Activated T-helper 1 cell treated with anti-CD3 and anti-CD28 coated beads, Interleukin-2, amount 50 U/mL, for 16 hours (primary cell): ENCODE measurements at places on chromosomes 16 and 17.

- DNase-seq, result no peak
These were observed 25.4 kb downstream of the ZFHX3 start for GRCh38 chr16:73022534-73022933.

DNA sequence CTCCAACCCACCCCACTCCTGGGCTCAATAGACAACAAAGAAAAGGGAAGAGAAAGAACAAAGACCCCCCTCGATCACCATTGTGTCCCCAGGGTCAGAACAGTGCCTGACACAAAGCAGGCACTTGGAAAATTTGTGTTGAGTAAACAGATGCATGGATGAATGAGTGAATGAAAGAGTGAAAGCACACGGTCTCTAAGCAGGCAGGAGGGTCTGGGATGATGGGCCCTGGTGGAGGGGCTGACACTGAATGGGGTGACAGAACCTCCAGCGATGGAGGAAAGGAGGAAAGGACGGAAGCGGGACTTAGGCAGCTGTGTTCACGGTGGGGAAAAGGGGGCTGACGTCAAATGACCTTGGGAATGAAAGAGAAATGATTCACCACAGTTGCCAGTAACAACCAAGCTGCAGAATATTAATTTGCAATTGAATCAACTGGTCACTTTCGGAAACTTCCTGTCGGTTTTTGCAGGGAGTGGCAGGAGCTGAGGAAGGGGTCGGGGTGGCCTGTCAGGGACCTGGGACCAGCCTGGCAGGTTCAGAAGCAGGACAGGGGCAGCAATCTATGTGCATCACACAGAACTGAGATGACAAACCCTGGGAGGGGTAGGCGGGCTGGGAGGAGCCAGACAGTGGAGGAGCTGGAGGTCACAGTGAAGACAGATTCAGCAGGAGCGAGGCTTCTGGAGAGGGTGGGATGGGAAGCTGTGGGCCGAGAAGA lies 6.7 kb upstream of the GAST start:
- no peak for DNase-seq

- DNase-seq, result no peak
These were observed 3.2 kb upstream of the EDC4 start for GRCh38 chr16:67869653-67870052.

DNA sequence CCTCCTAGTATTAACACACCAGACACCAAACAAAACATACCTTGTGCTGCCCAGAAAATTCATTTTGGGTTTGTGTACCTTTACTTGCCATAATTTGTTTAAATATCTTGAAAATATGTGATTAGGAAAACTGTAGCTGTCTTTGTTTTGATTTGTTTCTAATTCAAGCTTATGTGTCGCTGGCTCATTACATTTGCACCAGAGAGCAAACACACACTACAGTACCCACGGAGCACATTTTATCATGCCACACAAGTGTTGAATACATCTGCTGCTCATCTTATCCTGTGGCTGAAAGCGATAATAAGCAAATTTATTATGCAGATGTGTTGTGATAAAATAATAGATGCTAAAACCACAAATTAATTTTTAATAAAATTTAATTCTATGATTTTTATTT lies 63.1 kb downstream of the SPAG9 start:
- no peak for DNase-seq

DNA sequence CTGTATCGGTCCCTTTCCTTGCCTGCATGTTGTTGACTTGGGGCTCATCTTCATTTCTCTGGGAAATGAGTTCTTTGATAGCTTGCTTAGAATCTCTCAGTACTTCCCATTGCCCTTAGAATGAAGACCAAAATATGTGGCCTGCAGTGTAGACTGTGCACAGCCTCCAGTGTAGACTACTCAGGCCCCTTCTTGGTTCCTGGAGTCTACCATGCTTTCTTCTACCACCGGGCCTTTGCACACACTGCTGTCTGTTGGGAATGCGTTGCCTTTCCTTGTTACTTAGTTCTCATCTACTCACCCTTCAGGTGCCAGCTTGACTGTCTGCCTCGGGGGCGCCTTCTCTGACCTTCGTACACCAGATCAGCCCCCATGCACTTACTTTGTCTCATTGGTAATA lies 82.0 kb downstream of the ABCC1 start:
- DNase-seq, result no peak

DNA sequence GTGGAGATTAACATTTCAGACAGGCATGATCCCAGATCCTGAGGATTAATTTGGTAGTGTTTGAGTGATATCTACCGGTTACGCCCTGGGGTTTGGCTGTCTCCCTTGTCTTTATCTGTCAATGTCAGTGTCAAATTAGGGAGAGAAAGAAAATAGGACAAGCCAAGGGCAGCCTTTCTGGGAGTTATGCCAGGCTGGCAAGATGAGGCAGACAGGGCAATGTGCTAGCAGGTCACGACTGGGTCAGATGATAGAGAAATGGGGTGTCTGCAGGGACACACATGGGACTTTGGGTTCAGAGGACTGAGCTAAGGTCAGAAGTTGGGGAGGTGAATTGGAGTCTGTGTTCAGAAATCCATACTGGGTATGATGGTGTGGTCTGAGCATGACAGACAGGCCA lies 27.4 kb upstream of the LYRM9 start:
- DNase-seq, result no peak

DNA sequence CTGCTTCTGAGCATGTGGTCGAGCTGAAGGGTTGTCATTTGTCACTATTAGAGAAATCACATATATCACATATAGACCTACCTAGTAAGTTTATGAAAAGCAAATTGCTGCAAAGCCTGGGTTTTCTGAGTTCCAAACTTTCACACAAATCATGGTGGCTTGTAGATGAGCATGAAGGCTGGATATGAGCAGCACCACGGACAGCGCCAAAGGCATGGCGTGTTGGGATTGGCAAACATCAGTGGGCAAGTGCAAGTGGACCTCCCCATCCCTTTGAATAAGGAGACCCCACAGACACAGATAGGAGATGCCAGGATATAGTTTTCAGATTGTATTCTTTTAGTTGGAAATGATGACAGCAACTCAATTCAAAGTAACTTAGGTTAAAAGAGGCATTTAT lies 77.6 kb upstream of the CACNG3 start:
- no peak for DNase-seq

DNA sequence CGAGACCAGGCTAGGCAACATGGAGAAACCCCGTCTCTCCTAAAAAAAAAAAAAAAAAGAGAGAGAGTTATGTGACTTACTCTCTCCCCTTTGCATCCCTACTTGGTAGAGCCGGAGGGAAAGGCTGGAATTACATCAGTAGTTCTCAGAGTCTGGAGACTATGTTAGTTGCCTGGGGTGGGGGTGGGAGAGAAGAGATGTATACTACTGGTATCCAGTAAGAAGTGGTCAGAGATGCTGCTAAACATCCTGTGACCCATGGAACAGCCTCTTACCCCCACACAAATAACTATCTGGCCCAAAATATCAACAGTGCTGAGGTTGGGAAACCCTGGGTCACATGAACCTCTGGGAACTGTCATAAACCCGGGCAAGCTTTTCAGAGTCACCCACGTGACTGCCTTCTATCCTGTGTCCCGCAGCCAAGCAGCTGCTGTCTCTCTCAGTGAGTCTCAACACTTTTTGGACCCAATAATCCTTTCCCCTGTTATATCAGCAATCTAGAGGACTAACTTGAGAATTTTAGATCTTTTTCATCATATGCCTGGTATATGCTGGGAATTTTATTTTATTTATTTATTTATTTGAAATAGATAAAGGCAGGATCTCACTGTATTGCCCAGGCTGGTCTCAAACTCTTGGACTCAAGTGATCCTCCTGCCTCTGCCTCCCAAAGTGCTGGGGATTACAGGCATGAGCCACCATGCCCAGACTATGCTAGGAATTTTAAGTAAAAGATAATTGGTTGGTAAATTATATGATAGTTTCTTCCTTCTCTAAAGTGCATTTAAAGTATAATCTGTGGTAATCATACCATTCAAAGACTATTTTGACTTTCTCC lies 8.7 kb downstream of the EIF1 start:
- DNase-seq, result no peak

GRCh38 chr17:37848690-37849616 lies 75.3 kb upstream of the TBC1D3K start:
- DNase-seq, result no peak

DNA sequence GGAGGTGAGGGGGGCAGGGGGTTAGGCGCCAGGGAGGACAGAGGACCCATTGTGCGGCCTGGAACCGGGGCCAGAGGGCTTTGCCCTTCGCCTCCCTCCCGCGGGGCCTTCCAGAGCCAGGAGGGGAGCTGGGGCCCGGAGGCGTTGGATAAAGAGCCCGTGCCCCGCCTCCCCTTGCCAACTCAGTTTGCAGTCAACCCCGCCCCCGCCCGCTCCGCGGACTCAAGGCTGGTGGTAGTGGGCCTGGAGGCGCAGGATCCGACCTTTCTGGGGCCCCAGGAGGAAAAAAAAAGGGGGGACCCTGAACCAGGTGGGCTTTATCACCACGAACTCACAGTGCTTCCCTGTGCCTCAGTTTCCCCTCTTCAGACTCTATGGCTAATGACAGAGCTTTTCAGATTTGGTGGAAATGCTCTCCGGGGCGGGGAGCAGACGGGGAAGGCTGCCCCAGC lies 2.0 kb upstream of the SPHK1 start:
- DNase-seq, result no peak

GRCh38 chr16:56872863-56873391 lies 7.9 kb downstream of the SLC12A3 start:
- no peak for DNase-seq

DNA sequence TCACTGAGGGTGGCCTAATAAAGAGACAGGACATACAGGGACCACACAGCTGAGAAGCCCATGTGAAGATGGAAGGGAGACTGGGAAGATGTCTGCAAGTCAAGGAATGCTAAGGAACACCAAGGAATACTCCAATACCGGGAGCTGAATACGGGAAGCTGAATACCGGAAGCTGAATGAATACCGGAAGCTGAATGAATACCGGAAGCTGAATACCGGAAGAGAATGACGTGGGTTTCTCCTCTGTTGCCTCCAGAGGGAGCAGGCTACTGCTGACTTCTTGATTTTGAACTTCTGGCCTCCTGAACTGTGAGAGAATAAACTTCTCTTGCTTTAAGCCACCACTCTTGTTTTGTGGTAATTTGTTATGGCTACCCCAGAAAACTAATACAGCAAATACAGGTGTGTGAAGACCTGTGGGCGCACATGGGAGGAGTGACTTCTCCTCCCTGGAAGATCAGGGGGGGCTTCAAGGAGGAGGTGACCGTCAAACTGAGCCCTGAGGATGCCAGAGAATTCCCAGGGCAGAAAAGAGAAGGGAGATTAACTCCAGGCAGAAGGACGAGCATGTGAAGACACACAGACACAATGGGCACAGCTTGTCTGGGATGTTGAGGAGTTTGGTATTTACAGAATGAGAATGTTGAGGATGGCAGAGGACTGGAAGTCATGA lies 259.9 kb downstream of the IRF8 start:
- no peak for DNase-seq

DNA sequence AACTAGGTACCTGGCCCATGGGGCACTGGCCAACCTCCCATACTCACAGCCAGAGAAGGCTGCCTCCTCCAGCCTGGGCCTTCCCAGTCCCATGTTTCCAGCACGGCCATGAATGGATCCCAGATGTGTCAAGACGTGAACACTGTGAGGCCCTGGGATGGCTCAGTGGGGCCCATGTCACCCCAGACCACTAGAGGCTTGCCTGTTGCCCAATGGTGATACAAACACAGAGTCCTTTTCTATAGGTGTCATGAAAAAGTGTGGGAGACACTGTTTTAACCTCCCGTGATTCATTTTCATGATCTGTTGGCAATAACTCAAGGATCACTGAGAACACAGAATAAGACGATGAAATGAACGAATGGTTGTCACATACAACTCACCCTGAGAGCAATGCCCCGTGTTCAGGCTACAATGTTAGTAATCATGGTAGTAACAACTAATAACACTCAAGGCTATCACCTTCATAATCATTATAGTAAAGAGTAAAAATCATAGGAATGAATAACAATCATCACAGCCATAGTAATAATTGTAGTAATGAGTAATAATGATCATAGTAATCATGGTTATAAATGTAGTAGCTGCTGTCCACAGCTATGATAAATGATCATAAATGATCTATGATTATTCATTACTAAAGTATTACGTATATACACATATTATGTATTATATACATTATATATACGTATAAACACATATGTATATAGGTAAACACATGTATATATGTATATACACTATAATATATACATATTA lies 64.0 kb downstream of the DYNLRB2 start:
- DNase-seq, result no peak

GRCh38 chr17:67246403-67246652 lies 1.3 kb upstream of the HELZ start:
- no peak for DNase-seq

DNA sequence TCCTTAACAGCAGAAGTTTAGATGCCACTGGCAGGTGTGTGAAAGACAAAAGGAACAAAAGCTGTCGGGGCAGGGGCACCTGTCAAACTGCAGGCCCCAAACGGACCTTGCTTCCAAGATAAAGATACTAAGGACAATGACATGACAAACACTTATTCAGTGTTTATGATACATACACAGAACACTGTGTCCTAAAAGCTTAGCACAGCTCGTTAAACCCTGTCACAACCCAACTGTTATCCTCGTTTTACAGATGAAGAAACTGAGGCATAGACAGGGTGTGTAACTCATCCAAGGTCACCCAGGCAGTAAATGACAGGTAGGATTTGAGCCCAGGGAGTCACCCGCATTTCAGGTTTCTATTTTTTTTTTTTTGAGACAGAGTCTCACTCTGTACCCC lies 9.6 kb downstream of the SDK2 start:
- no peak for DNase-seq

- no peak for DNase-seq
These were observed 1.8 kb upstream of the PRSS53 start for GRCh38 chr16:31090540-31090939.

- DNase-seq, result no peak
These were observed 9.4 kb downstream of the BAHCC1 start for GRCh38 chr17:81404558-81405165.

- DNase-seq, result no peak
These were observed 29.8 kb upstream of the CRYBA1 start for GRCh38 chr17:29216856-29217255.

- DNase-seq, result no peak
These were observed 1.7 kb upstream of the RBBP6 start for GRCh38 chr16:24537474-24538337.

GRCh38 chr17:66507982-66508760 lies 205.8 kb downstream of the PRKCA start:
- no peak for DNase-seq

GRCh38 chr17:50268026-50268425 lies 6.2 kb upstream of the TMEM92 start:
- DNase-seq, result no peak

DNA sequence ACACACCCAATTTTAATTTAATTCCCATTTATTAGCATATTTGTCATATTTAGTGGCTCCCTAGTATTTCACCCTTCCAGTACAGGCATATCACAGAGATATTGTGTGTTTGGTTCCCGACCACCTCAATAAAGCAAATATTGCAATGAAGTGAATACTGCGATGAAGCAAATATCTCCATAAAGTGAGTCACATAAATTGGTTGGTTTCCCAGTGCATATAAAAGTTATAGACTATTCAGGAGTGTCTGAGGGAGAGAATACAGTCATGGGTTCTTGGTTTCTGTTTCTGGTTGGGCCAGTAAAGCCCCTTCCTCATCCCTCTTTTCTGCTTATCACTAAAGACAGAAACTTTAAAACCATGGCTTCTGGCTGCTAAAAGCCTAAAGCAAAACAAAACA lies 295.4 kb upstream of the AXIN2 start:
- no peak for DNase-seq
